ENCODE measurements at places on chromosomes 2 and 18.

- DNase-seq = no peak
These were observed 36.5 kb upstream of the CYTIP start for GRCh38 chr2:157480182-157480961.

DNA sequence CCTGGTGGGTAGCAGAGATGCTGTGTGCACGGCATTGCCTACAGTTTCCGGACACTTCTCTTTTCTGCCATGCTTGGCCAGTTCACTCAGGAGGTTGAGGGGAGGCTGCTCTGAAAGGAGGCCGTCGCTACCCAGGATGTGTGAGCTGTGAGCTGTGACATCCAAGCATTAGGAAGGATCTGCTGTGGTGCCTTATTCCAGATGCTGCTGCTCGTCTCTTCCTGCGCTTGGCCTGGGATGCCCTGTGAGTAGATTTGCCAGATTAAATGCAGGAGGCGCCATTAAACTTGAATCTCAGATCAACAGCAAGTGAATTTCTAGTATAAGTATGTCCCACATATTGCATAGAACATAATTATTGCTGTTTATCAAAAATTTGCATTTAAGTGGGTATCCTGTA, 124.2 kb upstream of the SIX3 start:
- no peak for DNase-seq

DNA sequence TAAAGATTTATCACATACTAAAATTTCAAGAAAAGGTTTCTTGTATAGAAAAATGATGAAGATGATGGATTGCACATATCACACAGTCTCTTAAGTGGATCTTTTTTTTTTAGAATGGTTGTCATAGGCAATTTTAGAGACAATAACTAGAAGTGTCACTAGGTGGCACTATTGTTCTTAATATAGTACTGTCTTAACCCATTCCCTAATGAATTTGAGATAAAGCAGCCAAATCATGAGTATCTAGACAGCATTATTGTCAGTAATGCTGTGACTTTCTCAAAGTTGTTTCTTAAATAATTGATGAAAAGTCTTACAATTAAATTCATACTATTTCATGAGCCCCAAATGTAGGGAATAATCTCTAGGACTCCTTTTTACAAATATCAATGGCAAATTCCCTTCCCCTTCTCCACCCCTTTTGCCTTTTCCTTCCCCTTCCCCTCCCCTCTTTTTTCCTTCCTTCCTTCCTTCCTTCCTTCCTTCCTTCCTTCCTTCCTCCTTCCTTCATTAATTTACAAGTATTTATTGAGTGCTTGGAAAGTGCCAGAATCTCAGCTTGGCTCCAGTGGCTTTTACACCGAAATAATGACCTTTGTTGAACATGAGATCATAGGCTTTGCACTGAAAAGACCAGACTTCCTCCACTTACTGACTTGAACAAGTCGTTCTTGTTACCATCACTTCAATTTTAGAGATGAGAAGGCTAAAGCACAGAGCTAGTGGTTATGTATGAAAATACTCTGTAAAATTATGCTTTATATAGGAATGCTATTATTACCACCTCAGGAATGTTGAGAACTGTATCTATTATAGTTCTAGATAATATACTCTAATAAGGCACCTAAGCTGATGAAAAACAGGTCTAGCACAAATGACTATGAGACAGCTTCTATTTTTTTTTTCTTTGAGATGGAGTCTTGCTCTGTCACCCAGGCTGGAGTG, 19.8 kb downstream of the MYL12B start:
- peak; percentile 67 for DNase-seq

GRCh38 chr2:126444512-126444911, 211.4 kb upstream of the GYPC start:
- no peak for DNase-seq

DNA sequence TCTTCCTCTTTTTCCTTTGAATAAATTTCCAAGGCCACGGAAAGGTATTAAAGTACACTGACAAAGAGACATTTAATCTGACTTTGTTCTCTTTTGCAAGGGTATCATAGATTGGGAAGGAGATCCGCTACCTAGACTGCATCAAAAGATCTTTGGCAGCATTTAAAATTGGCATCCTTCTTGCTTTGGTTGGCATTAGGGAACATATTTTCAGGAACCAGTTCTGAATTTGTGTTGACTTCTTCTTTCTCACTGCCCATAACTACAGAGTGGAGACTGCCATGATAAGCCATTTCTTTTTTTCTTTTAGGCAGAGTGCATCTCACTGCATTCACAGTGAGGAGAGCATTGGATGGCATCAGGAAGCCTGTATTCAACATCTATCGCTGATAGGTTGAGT, 83.4 kb downstream of the DOCK10 start:
- DNase-seq = no peak

GRCh38 chr18:22489704-22490103, 72.0 kb upstream of the CTAGE1 start:
- DNase-seq = no peak

DNA sequence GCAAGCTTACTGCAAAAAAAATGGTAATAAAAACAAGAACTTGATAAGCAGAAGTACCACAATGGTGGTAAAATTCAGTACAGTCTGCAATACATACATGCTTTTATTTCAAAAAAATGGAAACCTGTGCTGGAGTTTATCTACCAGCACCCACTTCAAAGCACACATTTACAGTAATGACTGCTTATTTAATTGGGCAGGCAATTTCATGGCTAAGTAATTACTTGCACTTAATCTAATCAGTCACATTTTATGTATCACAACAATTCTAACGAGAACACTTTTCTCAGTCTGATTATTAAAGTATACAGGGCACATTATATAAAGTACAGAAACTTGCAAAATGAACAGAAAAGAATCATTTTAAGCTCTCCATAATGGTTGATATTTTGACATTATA, 5.2 kb downstream of the APCDD1 start:
- no peak for DNase-seq

GRCh38 chr2:161571051-161571429, 53.2 kb upstream of the SLC4A10 start:
- no peak for DNase-seq

DNA sequence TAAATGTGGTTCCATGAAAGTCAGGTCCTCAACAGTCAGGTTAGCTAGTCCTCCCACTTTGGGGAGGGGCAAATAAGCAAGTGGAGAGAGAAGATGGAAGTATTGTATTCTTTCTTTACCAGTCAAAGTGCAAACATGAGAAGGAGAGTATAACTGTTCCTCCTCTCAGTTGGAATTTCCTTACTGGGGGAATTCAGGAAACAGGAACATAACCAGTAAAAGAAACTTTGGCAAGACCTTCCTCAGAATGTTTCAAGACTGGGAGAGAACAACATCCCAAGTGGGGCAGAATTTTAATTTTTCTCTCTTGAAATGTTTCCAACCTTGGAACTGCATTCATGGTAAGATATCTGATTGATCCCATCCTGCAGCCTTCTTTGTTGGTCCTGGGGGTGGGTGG, 552.4 kb upstream of the TNP1 start:
- no peak for DNase-seq

DNA sequence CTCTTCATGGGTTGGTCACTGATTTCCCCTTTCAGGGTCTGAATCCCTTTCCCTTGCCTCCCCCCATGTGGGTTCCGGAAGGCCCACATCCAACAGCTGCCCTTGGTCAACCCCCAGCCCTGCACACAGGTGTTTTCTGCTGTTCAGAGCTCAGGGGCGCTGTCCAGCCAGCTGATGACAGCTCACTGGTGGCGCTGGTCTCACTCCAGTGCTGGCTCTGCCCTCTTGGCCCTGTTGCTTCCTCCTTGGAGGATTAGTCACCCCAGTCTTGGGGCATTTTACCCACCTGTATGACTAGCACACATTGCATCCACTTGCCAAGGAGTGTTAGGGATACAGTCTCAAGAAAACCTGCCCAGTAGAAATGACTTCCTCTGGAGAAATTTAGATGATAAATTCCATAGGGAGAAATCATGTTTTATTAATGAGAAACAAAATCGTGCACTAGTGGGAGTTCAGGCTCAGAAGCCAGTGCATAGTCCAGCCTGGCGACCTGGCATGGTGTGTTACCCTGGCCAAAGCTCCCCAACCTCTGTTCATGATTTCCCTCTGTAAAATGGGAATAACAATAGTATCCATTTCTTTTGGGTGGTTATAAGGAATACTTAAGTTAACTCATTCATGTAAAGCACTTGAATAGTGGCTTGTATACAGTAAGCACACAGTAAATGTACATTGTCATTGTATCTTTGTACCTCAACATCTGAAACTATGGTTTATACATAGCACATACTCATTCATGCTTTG, 21.6 kb downstream of the CRIM1 start:
- DNase-seq = no peak

DNA sequence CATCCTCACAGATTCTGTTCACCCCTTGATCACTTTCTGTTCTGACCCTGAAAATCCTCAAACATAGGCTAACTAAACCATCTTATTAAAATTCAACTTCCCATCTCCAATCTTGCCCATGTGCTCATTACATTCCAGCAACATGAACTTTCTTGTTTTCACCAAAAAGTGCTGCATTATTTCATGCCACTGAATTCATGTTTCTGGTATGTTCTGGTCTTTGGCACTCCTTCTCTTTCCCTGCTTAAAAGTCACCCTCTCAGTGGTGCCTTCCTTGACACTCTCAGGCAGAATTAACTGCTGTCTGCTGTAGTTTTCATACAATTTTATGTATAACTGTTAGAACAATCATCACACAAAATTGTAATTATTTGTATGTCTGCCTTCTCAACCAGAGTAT, 247.7 kb upstream of the RBMS1 start:
- DNase-seq = no peak

DNA sequence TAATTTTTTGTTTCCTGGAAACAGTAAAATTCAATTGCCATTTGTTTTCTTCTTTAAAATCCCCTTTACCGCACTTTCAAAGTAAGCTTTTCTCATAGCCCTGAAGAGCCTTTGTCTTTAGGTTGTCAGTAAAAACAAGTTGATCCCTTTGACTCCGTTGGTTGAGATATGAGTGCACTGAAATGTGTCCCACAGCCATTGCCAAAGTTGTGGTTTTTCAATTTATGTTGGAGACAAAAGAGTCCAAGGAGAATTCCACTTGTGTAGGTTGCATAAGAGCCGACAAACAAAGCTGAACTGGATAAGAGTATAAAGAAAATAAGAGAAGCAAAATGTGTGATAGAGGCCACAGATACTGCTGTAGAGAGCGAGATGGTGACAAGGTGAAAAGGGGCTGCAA, 26.1 kb upstream of the HNMT start:
- no peak for DNase-seq

GRCh38 chr2:118980022-118980421, 38.0 kb downstream of the MARCO start:
- no peak for DNase-seq

GRCh38 chr2:67880291-67880761, 182.5 kb downstream of the C1D start:
- no peak for DNase-seq

GRCh38 chr18:13791181-13791580, 32.8 kb upstream of the MC5R start:
- DNase-seq = no peak

DNA sequence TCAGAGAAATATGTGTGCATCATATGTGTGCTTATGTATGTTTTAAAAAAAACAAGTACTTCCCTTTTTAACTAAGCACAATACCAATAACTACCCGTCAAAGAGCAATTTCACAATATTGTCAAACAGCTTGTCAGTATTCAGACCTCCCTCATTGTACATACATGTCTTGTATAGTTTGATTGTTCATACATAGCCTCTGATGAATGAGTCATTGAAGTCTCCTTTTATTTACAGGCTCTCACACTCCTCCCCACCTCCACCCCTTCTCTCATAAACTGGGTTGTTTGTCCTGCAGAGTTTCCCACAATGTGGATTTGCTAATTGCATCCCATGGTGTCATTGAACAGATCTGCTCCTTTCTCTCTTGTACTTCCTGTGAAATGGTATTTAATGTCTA, 132.8 kb upstream of the L3MBTL4 start:
- no peak for DNase-seq

GRCh38 chr2:12099374-12099773, 352.9 kb downstream of the LPIN1 start:
- no peak for DNase-seq

GRCh38 chr2:200732866-200733265, 78.8 kb upstream of the BZW1 start:
- no peak for DNase-seq

DNA sequence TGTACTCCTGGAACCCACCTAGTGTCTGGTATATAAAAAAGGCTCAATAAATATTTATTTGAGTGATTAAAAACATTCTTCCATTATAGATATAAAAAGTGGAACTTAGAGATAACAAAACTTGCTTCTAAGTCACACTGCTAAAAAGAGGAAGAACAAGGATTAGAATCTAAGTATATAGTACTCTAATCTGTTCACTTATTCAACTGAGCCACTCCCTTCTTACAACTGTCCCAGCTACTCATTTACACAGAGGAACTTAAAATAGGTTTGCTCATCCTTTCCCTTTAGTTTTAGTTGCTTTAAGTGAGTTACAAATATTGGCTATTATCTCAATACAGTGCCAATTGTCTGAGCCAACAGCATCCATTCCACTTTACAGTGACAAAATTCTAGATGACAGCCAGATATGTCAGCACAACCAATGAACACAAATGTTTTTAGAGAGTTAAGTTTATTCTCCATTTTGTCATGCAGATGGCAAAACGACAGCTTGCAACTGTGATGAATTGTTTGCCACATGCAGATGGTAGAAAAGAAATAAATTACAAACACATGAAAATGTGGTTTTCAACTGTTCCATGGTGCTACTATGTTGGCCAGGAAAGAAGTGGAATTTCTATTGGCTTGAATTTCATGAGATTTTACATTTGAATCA, 280.7 kb upstream of the ZC3H15 start:
- no peak for DNase-seq

GRCh38 chr18:26854292-26854881, 11.1 kb downstream of the AQP4 start:
- DNase-seq = no peak

GRCh38 chr2:38181806-38182491, 106.0 kb upstream of the CYP1B1 start:
- DNase-seq = peak; percentile 2

GRCh38 chr2:50584185-50584584, 447.7 kb downstream of the NRXN1 start:
- no peak for DNase-seq

GRCh38 chr2:235567842-235568241, 74.0 kb downstream of the AGAP1 start:
- DNase-seq = no peak

GRCh38 chr18:59885579-59886163, 14.1 kb upstream of the PMAIP1 start:
- no peak for DNase-seq

DNA sequence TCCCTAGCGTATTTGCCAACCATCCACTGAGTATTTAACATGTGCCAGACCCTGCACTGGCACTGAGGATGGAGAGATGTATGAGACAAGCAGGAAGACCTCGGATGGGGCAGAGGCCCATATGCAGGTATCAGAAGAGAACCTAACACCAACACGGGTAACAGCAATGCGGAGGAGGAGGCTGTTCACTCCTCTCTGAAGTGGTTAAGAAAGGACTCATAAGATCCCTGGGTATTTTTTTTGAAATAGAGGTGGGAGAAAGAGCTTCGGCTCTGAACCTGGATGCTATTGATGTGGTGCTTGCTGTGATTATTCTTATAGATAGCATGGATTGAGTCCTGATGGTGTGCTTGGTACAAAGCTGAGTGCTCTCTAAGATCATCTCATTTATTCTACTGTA, 418.3 kb downstream of the LPIN1 start:
- DNase-seq = no peak

GRCh38 chr2:199484927-199485326, 27.2 kb upstream of the SATB2 start:
- DNase-seq = peak; percentile 10

GRCh38 chr2:124426625-124427024, 401.5 kb downstream of the CNTNAP5 start:
- DNase-seq = no peak

- DNase-seq = no peak
These were observed 8.9 kb upstream of the RUFY4 start for GRCh38 chr2:218060118-218060517.
